ENCODE measurements at places on chromosomes 5 and 9.

DNA sequence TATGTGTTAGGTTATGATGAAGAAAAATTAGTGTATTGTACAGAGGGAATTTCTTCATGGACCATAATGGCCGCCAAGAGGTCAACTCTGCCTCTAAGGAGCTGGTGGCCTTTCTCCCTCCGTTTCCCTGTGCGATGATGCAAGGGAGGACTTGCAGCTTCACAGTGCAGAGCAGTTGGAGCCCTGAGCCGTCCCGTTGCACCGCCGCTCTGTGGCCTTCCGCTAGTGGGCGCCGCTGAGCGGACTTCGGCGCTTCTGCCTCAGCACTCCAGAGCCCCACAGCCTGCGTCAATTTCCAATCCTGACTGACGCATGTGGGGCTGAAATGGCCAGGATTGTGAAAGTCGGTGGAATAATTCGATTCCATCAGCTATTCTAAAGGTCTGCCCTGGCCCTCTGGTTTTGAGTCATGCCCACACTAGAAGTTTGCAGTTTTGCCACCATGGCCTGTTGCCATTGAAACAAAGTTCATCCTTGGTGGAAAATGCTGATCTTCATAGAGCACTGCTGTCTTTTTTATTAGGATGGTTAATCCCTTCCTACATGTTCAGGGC, 22.7 kb upstream of the LECT2 start:
- DNase-seq, result no peak

DNA sequence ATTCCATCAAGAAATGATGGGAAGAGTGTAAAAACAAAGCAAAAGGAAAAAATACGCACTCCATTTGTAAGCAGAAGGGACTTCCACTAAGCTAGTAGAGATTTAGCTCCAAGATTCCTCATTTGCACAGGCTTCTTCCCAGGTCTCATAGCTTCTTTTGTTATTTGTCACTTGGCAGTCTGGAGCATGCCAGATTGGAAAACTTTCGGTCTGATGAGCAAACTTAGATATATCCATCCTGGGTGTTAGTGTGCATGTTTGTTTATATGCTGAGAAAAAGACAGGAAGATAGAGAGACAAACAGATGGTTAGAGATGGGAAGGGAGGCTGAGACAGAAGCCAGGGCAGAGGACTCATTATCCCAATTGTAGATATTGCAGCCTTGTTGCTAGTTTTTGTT, 1644.5 kb upstream of the NUDT12 start:
- no peak for DNase-seq

DNA sequence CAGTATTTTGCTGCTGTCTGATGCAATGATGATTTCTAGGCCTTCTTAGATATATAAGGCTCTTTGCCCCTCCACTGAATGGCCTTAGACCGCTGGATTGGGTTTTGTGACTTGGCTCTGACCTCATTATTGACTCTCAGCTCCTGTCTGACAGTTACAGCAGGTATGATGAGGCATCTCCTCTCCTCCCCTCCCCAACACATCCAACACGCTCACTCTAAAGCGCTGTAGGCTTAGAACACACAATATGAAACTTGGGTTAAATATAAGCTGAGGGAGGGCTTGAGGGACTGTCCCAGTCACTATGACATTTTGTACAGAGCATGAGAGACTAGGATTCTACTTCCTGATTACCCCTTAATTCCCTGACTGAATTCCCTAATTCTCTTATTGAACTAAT, 18.8 kb upstream of the CER1 start:
- DNase-seq, result no peak

- DNase-seq, result no peak
Measured at GRCh38 chr5:6873359-6873758, 160.1 kb downstream of the TENT4A start.

- DNase-seq, result no peak
Measured at GRCh38 chr9:24436761-24437160, 108.9 kb downstream of the IZUMO3 start.
